Stimulated activated CD4-positive, alpha-beta T cell treated with anti-CD3 and anti-CD28 coated beads, Interleukin-2, amount 100 ng/mL, for 24 hours (primary cell): ENCODE measurements at places on chromosomes 6 and 20.

- peak; percentile 7 for DNase-seq
These were observed 101.7 kb upstream of the FOXA2 start for GRCh38 chr20:22686097-22686496.

GRCh38 chr20:10558635-10559187 is 115.1 kb downstream of the JAG1 start:
- peak; percentile 22 for DNase-seq

- DNase-seq, result no peak
These were observed 88.4 kb downstream of the OLIG3 start for GRCh38 chr6:137405806-137406205.

GRCh38 chr20:46355778-46356177 is 47.5 kb upstream of the CDH22 start:
- no peak for DNase-seq

- no peak for DNase-seq
These were observed 186.1 kb downstream of the TASP1 start for GRCh38 chr20:13452470-13453124.

DNA sequence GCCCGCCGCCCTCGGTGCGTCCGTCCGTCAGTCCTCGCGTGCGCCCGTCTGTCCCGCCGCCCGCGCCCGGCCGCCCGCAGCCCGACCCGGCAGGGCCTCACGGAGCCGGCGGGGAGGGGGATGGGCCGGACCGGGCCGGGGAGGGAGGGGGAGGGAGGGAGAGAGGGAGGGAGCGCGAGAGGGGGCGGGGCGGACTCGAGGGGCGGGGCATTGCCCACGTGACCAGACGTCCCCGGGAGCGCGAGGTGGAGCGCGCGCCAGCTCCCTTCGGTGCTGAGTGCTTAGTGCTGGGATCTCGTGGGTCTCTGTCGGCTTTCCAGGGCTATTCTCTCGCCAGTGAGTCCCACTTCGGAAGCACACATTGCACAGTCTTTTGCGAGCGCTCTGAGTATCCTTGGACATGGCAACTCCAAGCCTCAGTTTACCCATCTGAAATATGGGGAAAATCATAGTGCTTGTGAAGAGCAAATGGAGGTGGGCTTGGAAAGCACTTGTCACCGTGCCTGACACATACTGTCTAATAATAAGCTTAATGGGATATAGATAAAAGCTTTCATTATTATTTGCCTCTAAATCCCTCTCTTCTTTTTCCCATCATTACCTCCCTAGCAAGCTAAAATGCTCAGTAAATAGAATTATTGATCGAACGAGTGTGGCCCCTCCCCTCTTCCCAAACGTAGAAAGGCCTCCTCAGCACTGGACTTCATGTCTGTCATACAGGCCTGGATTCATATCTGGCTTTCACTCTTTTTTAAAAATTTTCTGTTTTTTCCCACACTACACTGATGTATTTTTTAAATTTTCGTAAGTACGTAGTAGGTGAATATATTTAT is at the start of gene NCOA6:
NCOA6 (minus strand) TSS at position 122 of the 833 bp plus-strand sequence. CDS start 43,296 bp downstream, outside the sequence.
- DNase-seq, result peak; percentile 88

GRCh38 chr20:63434599-63435378 is 37.7 kb downstream of the KCNQ2 start:
- peak; percentile 79 for DNase-seq

DNA sequence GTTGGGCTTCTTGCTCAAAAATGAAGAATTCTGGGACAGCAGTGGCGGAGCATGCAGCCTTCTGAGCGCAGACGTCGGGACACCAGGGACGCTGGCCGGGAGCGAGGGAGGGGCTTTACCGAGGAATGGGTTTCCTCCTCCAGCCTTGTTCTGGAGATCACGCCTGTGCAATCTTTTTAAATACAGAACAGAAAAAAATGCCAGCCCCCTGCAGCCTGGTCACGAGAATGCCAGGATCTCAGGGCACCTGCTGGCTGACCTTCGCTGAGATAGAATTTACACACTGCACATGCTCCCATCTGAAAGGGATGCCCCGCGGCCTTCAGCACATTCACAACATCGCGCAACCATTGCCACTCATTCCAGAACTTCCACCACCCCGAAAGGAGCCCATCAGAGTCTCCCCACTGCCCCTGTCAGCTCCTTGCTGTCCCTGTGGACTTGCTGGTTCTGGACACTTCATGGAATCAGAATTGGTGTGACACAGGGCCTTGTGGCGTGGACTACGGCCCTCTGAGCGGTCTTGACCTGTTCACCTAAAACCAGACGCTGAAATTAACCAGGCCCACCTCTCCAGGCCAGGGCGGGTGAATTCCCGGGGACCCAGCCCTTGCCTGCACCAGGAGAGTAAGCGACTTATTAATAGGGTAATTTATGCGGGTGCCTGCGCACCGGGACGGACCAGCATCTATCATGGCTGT is 20.6 kb upstream of the BHLHE23 start:
- DNase-seq, result no peak

DNA sequence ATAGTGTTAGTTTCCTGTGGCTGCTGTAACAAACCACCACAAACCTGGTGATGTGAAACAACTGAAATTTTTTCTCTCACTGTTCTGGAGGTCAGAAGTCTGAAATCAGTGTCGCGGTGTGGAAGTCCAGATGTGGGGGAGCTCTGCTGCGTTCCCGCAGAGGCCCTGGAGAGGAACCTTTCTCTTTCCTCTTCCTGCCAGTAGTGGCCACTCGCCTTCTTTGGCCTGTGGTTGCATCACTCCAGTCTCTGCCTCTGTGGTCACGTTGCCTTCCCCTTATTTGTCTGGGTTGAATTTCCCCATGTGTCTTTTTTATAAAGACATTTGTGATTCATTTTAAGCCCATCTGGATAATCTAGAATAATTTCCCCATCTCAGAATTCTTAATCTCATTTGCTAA is 295.5 kb upstream of the FLRT3 start:
- no peak for DNase-seq

- DNase-seq, result no peak
These were observed 731 bp upstream of the DNPH1 start for GRCh38 chr6:43229803-43230620.

DNA sequence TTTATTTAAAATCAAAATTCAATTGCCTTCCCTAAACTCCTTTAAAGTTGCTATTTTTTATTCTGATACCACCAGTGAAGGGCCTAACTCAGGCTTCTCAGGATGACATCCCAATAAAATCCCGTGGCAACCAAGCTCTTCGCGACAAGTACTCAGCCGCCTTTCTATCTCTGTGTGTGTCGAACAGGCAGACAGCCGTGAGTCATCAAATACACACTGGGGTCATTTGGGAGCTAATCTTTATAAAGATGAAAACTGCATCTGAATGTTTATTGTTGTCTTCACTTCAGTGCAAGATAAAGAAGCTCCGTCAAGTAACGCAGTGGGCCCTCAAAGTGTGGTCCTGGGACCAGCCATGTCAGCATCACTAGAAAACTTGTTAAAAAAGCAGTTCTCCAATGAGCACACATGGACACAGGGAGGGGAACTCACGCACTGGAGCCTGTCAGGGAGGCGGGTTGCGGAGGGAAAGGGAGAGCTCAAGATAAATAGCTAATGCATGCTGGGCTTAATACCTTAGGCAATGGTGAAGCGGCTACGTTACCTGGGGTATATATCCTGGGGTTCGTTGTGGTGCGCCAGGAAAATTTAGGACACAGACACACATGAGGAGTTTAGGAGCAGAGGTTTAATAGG is 119.3 kb downstream of the RNF144B start:
- DNase-seq, result no peak

DNA sequence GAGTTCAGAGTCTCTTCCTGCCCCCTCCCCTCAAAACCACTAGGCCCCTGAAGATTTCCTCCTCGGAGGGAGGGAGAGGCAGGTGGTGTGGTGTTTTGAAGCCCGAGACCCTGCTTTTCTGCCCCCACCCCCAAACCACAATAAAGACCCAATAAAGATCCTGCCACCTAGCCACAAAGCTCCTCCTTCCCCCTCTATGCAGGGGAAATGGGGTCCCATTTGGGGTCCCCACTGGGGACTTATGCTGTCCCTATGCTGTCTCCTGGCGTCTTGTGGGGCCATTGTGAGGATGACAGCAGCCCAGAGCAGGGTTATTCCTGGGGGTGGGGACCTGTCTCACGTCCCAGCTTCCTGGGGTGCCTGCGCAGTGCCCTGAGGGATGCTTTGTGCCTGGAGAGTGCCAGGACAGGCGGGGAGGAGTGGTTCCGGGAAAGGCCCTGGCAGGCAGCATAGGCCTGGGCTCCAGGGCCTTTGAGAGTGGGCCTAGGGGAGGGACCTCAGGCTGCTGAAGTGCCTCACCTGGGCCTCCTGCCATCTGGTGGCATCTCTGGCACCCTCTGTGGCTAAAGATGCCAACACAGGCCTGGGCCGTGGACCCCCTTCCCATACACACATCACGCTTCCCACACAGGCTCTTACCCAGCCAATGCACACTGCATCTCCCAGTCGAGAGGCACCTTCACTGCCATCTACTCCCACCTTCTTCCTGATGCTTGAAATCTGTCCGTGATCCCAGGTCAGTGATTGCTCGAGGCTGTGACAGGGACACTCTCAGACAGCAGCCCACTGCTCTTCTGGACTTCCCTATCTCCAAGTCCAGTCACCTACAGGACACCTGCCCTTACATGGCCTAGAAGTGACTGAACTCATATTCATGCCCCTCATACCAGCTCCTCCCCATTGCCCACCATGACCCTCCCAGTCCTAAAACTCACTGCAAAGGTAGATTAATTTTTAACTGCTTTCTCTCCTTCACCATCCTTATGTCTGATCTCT is 7.9 kb upstream of the ARMC12 start:
- peak; percentile 38 for DNase-seq

DNA sequence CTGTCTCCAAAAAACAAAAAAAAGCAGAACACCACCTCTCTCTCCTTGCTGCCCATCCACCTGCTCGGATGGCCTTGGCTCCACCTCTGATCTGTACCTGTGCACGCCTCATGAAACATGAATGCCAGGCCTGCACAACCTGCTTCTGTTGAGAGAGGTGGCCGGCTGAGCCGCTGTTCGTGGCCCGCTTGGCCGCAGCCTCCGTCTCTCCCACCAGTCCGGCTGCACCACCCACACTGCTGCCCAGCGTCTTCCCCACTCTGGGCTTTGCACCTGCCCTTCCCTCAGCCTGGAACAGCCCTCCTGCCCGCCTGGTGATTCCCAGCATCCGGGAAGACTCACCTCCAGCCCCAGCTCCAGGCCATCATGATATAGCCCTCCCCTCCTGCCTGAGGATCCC is 12.2 kb upstream of the ZBTB46 start:
- no peak for DNase-seq

- DNase-seq, result no peak
These were observed 42.1 kb downstream of the PHACTR3 start for GRCh38 chr20:59646487-59646886.

GRCh38 chr6:37622646-37623071 is 75.0 kb downstream of the MDGA1 start:
- peak; percentile 26 for DNase-seq

GRCh38 chr20:61595216-61595615 is 343.2 kb downstream of the CDH4 start:
- DNase-seq, result no peak

- no peak for DNase-seq
These were observed 198.5 kb upstream of the RSPO3 start for GRCh38 chr6:126919947-126920346.
